ENCODE measurements at places on chromosomes 12 and 14. TPM values are rescaled to one million over a fixed set of nuclear protein-coding genes. Genes with fewer than 3 reads are reported as not detected.

IL22 gene
- total RNA-seq: not detected

PLA2G1B gene
- not detected for total RNA-seq

DNA sequence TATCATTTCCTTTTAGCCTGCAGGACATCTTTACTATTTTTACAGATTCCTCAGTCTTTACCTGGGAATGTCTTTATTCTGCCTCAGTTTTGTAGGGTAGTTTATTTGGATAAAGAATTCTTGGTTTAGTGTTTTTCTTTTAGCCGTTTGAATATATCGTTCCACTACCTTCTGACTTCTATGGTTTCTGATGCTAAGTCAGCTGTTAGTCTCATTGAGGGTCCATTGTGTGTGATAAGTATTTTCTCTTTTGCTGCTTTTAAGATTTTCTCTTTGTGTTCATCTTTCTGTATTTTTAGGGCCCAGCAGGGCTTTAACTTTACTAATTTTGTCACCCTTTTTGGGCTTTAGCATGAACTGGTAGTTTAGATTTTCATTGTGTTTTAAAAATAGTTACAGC, 113.5 kb downstream of the MNAT1 start:
- DNase-seq: no peak

GRCh38 chr12:124543590-124544310, 23.7 kb downstream of the NCOR2 start:
- no peak for DNase-seq

GRCh38 chr14:51014086-51014485, 69.8 kb upstream of the PYGL start:
- no peak for DNase-seq

- DNase-seq: no peak
These were observed 124.1 kb upstream of the E2F7 start for GRCh38 chr12:77189458-77189857.

DNA sequence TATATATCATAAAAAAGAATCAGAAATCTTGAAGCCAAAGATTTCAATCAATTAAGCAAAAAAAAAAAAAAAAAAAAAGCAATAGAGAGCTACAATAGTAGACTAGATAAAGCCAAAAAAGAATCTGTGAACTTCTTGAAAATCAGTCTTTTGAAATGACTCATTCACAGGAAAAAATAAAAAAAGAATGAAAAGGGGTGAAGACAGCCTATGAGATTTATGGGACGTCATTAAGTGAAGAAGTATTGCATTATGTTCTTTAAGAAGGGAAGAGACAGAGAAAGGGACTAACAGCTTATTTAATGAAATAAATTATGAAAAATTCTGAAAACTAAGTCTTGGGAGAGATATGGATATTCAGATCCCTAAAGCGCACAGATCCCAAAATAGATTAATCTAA, 103.8 kb downstream of the ACSS3 start:
- DNase-seq: no peak

IFI27 gene
- 133 TPM for total RNA-seq

AMIGO2 gene
- total RNA-seq: 3.0 TPM

SYNE3 gene
- 14.4 TPM for total RNA-seq

DNA sequence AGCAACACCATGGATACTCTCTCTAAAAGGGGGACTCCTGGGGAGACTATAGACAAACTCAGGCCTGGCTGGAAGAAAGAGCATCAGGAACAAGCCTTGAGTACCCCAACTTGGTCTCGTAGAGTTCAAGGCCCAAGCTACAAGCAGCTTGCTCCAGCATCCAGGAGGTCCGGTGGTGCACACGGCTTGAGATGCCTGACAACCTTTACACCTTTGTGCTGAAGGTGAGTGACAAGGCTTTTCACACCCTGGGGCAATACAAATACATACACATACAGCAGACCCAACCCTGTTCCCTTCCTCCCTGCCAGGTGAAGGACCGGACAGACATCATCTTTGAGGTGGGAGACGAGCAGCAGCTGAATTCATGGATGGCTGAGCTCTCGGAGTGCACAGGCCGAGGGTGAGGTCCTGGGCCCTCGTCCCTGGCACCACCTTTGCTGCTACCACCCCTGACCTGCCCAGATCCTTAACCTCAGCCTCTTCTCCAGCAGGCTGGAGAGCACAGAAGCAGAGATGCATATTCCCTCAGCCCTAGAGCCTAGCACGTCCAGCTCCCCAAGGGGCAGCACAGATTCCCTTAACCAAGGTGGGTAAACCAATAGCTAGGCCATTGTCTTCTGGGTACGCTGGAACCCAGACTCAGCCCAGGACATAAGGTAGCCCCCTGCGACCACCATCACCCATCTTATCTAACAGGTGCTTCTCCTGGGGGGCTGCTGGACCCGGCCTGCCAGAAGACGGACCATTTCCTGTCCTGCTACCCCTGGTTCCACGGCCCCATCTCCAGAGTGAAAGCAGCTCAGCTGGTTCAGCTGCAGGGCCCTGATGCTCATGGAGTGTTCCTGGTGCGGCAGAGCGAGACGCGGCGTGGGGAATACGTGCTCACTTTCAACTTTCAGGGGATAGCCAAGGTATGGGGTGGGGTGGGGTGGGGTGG, 41.2 kb downstream of the SH2B3 start:
- DNase-seq: peak; percentile 10

PRPH gene
- 1.4 TPM for total RNA-seq

DNA sequence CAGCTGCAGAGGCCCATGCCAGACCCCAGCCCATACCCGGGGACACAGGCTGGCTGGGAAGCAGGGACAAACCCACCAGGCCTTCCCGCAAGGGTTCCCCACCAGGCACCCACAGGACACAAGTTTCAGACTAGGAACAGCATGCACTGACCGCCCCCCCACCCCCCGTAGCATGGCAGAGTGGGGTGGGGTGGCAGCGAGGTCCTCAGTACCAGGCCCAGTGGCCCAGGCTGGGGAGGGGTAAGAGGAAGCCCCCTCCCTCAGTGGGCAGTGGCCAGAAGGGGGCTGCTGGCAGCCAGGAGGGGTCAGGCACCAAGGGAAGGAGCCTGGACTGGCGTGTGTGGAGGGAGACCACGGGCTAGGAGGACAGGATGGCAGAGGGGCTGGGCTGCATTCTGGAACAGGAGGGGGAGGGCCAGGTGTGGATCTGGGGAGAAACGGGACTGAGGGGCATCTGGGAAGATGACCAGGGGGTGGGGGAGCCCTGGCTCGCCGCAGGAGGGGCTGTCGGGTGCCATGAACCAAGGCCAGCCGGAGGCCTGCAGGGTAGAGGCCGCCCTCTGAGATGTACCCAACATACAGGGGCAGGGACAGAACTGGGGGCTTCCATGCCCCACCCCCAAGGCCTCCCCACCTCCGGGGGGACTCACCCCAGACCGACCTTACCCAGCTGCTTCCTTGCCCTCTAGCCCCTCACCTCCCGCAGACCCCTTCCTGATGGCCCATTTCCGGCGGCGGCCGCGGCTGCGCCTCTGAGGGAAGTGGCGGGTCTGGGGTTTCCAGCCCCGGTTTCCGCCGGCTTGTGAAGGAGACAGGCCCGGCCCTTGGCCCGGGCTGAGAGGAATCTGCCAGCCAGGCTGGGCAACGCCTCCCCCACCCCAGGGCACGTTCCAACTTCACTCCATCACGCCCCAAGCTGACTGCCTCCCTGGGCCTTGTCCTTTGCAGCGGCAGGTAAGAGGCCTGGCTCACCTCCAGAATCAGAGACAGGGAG, 5.6 kb upstream of the JAG2 start:
- no peak for DNase-seq

OR6C75 gene
- not detected for total RNA-seq

DNA sequence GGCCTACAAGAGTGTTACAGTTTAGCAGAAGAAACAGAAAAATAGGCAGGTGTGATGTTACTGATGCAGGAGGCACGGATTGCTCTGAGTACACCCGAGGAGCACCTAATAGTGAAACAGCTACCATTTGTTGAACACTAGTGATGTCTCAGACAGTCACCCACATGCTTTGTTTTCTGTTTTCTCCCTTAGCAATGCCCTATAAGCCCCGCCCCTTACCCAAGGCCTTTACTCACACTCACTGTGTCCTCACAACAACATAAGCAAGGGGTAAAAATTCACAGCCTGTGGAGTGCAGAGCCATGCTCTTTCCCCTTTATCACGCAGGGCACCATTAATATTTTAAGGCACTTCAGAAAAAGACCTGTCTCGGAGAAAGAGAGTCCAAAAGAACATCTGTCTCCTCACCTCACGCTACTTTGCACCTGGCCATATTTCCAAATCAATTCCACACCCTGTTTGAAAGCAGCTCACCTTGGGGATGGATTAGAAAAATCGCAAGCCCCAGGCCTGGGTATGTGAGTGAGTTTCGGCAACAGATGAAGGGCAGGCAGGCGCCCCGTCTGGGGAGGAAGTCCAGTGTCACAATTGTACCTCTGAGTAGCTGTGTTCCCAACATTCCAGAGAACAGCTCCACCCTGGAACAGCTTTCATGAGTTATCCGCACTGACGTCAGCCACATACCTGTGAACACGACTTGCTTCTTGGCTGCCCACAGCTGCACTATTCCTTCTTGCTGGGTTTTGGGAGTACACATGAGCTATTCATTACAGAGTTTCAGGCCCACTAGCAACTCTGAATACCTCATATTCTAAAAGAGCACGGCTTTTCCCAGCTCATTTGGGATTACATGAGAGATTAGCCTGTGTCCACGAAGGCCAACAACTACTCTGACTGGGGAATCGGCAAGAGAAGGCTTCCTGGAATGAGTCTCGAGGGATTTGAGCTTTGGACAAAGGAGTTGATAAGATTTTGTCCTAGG, 26.0 kb downstream of the MAPK1IP1L start:
- DNase-seq: peak; percentile 62

GRCh38 chr14:104780513-104781030, 15.0 kb downstream of the AKT1 start:
- DNase-seq: no peak

- DNase-seq: no peak
These were observed 438.8 kb upstream of the USP15 start for GRCh38 chr12:61821381-61821780.

- DNase-seq: no peak
These were observed 41.9 kb downstream of the IFNG start for GRCh38 chr12:68117661-68118060.

DNA sequence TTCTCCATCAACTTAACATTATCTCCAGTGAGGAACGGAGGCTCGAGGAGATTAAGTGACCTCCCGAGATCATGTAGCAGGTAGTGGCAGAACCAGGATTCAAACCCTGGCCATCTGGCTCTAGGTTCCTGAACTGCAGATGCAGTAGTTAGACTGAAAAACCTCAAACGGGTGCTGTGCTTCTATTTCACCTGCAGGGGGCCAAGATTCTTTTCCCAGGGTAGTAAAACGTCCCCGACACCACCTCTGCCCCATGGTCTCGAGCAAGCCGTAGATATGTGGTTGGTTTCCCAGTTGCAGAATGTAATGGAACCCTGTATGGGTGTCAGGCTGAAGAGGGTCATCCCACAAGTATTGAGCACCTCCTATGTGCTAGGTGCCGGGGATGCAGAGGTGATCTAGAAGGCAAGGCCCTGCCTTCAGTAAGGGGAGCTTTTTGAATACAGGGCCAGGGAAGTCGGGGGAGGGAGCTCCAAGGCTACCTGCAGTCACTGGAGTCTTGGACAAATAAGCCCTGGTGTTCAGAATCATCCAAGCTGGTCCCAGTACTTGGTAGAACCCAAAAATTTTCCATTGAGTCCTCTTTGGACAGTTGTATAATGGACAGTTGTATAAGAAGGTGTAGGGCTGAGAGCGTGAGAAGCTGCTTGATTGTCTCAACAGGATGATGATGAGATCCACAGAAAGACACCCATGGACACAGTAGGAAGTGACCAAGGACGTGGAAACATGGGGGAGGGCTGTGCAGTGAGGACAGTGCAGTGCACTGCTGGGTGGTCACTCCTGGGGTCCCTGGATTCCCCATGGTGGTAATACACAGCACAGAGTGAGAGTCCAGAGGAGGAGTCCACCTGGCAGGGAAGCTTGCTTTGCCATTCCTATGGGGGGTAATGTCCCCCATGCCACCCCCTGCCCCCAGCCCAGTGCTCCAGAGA, 197.2 kb downstream of the CHST11 start:
- no peak for DNase-seq

USP15 gene
- 55.8 TPM for total RNA-seq

DNA sequence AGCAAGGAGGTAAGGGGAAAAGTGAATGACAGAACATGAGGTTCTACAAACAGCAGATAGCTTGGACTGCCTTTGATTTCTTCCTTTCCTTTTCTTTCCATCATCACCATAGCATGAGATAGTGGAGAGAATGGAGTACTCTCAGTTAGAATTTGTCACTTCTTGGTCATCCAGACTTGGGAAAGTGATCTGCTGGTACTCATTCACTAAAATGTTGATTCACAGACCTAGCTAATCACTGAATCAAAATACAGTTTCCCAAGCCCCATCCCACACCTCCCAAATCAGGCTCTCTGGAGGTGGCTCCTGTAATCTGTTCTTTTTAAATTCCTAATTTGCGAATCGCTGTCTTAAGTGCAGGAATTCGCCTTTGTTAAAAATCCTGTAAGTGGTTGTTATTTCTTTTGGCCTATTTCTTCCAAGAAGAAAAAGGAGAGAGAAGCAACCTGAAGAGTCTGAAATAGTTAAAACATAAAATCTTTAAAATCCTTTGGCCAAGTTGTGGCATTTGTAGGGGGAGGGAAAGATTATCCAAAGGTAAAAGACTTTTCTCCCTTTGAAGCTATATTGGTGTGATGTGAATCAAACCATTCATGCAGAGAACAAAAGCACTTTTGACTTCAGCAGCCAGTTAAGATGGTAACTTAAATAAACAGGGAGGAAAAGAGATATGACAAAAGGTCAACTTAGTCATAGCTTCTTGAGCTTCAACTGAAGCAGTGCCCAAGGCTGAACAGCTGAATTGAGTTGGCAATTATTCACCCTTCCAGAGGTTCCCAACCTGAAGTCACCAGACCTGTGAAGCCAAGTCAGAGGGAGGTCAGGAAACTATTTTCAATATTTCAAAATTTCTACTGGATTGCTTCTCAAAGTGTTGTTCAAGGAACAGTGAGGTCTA, 255.1 kb upstream of the KRR1 start:
- DNase-seq: no peak

DNA sequence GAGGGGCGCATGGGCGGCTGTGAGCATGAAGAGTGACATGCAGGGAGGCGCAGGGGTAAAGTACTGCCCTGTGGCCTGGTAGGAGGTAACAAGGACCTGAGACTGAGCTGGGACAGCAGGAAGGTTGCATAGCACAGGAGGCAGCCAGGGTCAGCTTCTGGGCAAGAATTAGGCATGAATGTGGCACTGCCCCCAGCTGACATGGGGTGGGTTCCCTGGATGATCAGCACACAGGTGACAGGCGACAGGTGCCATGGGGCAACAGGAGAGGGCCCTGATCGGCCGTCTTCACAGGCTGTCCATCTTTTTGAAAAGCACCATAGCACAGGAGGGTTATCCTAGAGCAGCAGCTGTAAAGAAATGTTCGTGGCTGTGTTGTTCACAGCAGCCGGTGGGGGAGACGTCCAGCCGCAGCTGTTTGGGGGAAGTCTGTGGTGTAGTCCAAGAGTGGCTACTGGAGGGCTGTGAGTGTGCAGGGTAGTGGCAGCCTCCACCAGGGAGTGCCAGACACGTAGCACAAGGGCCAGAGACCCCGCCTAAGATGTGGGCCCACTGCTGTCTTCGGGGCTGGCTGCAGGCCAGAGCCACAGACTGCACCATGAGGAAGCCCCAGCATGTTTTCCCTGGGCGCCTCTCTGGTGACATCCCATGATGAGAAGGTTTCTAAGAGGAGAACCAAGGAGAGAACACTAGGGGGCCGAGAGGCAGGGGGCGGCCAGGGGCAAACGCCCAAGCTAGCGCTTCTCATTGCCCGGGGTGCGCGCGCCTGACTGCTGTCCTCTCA, 8.4 kb downstream of the CLBA1 start:
- DNase-seq: no peak

MLF2 gene
- 196 TPM for total RNA-seq

- DNase-seq: no peak
These were observed 37.7 kb downstream of the SYNE2 start for GRCh38 chr14:63890553-63890952.

CRIP1 gene
- 13.1 TPM for total RNA-seq
